LHCN-M2 (cell line): ENCODE measurements at places on chromosomes 13 and 19. TPM values are rescaled to one million over a fixed set of nuclear protein-coding genes. Genes with fewer than 3 reads are reported as not detected.

- DNase-seq, result no peak
These were observed 83.5 kb downstream of the SACS start for GRCh38 chr13:23350009-23350408.

DNA sequence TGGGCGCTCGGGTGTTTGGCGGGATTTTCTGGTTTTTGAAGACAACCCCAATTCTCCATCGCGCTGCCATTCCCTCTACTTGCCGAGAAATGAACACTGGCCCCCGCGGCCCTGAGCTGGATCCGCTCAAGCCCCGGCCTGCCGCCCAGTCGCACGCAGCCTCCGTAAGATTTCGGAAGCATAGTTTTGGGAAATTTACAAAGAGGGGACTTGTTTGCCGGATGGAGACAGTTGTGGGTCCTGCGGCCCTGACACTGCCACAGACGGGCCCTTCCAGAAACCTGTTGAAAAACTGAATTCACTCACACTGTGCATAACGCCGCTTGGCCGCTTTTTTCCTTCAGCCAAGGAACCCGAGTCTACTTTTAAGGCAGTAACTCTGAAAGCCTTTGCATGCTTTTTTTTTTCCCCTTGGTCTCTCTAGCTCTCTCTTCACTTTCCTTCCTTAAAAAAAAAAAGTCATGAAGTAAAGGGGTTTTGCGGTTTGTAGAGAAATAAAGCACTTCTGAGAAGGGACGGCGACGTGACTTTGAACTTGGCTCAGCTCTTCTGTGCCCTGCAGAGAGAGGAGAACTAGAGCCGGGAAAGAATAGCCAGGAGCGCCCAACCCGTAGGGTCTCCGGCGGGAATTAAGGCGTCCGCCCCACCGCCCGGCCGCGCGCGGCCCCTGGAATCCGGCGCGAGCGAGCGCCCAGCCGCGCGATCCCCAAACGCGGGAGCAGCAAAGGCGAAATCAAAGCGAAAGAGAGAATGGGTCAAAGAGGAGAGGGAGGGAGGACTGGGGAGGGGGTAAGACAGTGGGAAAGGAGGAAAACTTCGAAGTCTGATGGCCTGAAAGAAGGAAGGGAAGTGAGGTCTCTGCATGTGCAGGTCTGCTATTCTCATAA is 3.4 kb upstream of the ZIC2 start:
- DNase-seq, result no peak

GRCh38 chr19:21812448-21812847 is 23.5 kb downstream of the ZNF43 start:
- DNase-seq, result no peak

GRCh38 chr19:43820884-43821215 is 6.3 kb upstream of the ZNF283 start:
- no peak for DNase-seq

RUBCNL gene
- total RNA-seq, result 0.06 and 0.13 TPM in 2 replicates

GRCh38 chr19:15508035-15508710 is at the start of gene CYP4F22:
Gene CYP4F22 (plus strand): TSS chr19:15508525. CDS start chr19:15525337, 16,812 bp downstream.
- no peak for DNase-seq

ZNF526 gene
- total RNA-seq, result 7.2 and 7.8 TPM in 2 replicates

- no peak for DNase-seq
These were observed 609.8 kb upstream of the KLF12 start for GRCh38 chr13:74743992-74744391.

ZNF540 gene
- total RNA-seq, result 0.19 and 0.34 TPM in 2 replicates

DNA sequence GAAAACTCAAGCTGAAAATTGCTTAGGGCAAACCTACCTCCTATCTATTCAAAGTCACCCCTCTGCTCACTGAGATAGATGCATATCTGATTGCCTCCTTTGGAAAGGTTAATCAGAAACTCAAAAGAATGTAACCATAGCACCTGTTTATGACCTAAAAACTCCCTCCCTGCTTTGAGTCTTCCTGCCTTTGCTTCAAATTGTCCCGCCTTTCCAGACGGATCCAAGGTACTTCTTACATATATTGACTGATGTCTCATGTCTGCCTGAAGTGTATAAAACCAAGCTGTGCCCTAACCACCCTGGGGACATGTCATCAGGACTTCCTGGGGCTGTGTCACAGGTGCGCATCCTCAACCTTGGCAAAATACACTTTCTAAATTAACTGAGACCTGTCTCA is 118.6 kb downstream of the TBC1D4 start:
- no peak for DNase-seq

- peak; percentile 58 for DNase-seq
These were observed 5.2 kb upstream of the CEACAM18 start for GRCh38 chr19:51473009-51473707.

DNA sequence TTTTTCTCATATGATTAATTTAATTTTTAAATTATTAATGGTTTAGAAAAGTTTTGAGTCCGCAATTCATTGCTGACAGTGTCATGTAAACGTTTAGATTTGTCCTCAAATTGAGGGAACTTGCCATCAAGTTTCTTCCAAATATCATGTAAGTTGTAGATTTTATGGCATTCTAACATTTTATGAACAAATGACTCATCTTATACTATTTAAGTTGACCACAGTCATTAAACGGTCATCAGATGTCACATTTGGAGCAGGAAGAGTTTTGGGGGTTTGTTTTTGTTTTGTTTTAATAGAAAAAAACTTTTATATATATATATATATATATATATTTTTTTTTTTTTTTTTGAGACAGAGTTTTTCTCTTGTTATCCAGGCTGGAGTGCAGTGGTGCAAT is 4.3 kb downstream of the ZNF114 start:
- peak; percentile 40 for DNase-seq

GRCh38 chr13:93589788-93590187 is 363.2 kb downstream of the GPC6 start:
- no peak for DNase-seq

ZNF667 gene
- 3.1 and 4.8 TPM in 2 replicates for total RNA-seq

CPAMD8 gene
- total RNA-seq, result 0.11 TPM in 1 of 2 replicates, not detected in the other

GRCh38 chr19:18735324-18735723 is 51.8 kb downstream of the CRTC1 start:
- no peak for DNase-seq

PGLYRP2 gene
- total RNA-seq, result not detected in 2 replicates

OR10H1 gene
- total RNA-seq, result not detected in 2 replicates

DNA sequence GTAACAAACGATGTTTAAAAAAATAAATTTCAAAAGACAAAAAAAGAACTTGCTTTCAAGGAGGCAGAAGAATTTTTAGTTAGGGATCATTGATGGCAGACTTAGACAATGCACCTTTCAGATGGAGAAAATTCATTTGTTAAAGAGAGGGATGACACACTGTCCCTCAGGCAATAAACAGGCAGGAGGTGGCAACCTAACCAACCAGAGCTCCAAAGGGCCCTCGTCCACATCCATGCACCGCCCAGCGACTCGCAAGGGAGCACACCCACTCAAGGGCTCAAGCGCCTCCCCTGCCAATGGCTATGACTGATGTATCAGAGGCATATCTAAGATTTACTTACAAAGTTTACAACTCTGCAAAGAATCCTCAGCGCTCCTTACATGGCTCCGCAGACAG is 81.9 kb downstream of the TUBGCP3 start:
- no peak for DNase-seq

BRCA2 gene
- 22.7 and 24.8 TPM in 2 replicates for total RNA-seq

GRCh38 chr19:55160128-55160985 is 2.8 kb upstream of the TNNI3 start:
- peak; percentile 82 for DNase-seq

DNA sequence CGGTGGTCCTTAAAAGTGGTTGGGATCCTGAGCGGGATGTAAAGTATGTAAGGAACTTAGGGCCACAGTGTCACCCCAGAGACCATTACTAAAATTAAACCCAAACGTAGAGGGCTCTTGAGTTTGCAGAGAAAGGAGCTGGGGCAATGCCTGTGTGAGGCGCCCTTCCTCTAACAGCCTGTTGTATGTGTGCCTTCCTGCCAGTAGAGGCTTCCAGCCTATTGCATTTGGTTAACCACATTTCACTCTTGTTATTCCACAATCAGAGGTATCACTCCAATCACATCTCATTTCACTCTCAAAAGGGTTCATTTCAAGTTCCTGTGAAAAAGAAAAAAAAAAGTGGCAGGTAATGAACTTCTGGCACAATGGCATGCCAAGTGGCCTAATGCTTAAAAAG is 29.4 kb downstream of the DIAPH3 start:
- DNase-seq, result no peak

GRCh38 chr19:40163541-40164129 is 27.6 kb upstream of the MAP3K10 start:
- no peak for DNase-seq

GRCh38 chr13:105543742-105544141 is 991.7 kb downstream of the EFNB2 start:
- DNase-seq, result peak; percentile 43

KLK6 gene
- total RNA-seq, result not detected in 2 replicates

DNA sequence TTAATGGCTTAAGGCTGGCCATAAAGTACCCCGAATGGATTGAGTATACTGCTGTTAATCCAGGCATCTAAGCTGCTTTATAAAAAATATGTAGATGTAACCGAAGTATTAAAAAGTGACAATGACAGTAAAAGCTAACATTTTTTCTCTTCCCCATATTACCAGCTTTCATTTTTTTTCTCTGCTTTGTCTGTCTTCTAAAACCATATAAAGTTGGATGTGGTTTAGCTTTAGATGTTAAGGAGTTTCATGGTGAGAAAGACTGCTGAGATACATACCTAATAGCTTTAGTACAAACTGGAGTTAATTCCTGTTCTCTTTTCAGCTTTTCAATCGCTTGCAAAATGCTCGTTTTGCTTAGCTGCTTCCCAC is 838 bp downstream of the AKAP11 start:
- DNase-seq, result no peak

- DNase-seq, result peak; percentile 5
These were observed 20.3 kb downstream of the C19orf81 start for GRCh38 chr19:50669302-50670101.

MCF2L gene
- 10.9 and 14.5 TPM in 2 replicates for total RNA-seq

- DNase-seq, result no peak
These were observed 5.3 kb upstream of the UQCR11 start for GRCh38 chr19:1610579-1610978.

LRP3 gene
- total RNA-seq, result 63.6 and 67.1 TPM in 2 replicates

FFAR1 gene
- total RNA-seq, result not detected in 2 replicates

GRCh38 chr13:32905063-32905863 is 111.0 kb upstream of the KL start:
- peak; percentile 19 for DNase-seq

- no peak for DNase-seq
These were observed 418.9 kb downstream of the FGF14 start for GRCh38 chr13:101982903-101983302.

DNA sequence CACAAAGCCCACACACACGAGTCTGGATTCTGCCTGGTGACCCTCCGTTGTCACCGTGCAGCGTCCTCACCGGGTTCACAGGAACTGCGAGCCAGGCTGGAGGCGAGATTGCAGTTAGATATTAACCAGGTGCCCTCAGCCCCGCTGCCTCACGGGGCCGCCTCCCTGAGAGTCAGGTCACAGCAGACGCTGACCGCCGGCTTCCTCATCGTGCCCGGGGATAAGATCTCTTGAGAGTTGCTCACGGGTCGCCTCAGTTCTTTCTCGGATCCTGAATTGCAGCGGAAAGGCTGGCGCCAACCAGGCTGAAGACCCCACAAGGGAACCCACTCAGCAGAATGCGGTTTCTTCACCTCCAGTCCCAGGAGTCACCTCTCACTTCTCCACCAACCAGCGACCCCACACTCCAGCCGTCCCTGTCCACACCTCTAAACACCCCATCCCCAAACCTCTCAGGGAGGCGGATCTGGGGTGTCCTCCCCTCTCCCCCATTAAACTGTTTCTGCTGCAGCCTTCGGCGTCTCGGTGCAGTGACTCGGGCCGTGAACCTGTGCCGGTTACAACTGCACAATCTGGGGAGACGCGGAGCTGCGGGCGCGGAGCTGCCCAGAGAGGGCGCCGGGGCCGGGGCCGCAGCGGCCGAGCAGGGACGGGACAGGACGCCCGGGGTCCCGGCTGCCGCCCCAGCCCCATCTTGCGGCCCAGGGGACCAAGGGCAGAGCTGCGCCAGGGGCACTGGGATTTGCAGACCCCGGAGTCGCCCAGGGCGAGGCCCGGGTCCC is 591 bp downstream of the ZNF823 start:
- peak; percentile 28 for DNase-seq

DNA sequence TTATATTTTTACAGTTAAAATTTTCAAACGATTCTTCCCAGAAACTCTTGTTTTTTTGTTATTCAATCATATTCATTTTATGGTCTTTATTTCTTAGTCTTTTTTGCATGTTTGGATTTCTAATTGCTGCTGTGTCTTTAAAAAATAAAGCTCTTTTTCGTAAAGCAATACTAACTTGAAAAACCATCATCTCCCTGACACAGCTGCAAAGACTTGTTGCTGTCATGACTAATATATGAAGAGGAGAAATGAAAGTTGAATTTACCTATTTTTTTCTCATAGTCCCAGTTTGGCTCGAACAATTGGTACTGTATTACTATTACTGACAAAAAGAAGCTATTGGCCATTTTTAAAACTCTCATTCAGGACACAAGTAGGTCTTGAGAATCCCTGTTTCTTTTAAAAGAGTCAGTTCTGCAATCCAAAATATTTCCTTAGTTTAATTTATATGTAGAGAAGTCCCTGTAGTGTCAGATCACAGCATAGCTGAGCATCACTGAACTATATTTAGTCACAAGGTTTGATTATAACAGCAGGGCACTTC is 12.1 kb upstream of the SPART start:
- DNase-seq, result peak; percentile 31

TNPO2 gene
- 41.0 and 56.0 TPM in 2 replicates for total RNA-seq

GRCh38 chr19:19571071-19571786 is 33.2 kb downstream of the CILP2 start:
- DNase-seq, result no peak

SMIM44 gene
- not detected in 2 replicates for total RNA-seq

CLEC17A gene
- not detected in 2 replicates for total RNA-seq

GRCh38 chr13:24176351-24177101 is 16.0 kb downstream of the SPATA13 start:
- DNase-seq, result no peak

COL5A3 gene
- 0.58 and 0.80 TPM in 2 replicates for total RNA-seq

DNA sequence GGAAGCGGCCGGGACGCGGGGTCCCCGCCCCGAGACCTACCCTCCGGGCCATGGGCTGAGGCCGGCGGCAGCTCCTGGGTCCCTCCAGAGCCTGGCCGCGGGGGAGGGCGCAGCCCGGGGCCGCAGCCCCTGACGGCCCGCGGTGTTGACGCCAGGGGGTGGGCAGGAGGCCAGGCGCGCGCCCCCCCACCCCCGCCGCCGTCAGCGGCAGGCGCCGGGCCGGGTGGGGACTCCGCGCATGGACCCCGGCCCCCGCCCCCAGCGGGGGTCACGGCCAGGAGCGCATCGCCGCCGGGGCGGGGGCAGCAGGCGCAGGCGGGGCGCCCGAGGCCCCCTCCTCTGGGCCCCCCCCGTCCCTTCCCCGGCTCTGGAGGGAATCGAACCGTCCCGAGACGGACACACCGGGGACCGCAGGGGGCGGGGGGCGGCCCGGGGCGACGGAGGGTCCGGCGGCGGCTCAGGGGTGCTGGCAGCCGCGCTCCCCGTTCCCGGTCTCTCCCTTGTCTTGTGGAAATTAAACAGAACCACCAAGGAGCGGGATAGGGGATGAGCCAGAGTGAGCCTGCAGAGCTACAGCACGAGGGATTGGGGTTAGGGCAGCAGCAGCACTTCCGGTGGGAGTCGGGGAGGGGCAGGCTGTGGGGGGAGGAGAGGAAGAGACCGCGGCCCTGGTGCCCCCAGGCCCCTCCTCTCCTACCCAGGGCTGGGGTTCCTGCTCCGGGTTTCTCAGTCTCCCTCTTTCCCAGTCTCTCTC is at the start of gene MEIS3:
Gene MEIS3 (minus strand): TSS at position 498 of the 754 bp plus-strand sequence. CDS start 446 bp downstream, at position 52.
- DNase-seq, result no peak

TMEM221 gene
- not detected in 2 replicates for total RNA-seq
